ENCODE measurements at places on chromosomes 7 and 10. TPM values are rescaled to one million over a fixed set of nuclear protein-coding genes. Genes with fewer than 3 reads are reported as not detected.

Gene AGAP9
- total RNA-seq = 5.4 TPM

- DNase-seq = no peak
Measured at GRCh38 chr7:130912082-130912861, 178.3 kb upstream of the KLF14 start.

DNA sequence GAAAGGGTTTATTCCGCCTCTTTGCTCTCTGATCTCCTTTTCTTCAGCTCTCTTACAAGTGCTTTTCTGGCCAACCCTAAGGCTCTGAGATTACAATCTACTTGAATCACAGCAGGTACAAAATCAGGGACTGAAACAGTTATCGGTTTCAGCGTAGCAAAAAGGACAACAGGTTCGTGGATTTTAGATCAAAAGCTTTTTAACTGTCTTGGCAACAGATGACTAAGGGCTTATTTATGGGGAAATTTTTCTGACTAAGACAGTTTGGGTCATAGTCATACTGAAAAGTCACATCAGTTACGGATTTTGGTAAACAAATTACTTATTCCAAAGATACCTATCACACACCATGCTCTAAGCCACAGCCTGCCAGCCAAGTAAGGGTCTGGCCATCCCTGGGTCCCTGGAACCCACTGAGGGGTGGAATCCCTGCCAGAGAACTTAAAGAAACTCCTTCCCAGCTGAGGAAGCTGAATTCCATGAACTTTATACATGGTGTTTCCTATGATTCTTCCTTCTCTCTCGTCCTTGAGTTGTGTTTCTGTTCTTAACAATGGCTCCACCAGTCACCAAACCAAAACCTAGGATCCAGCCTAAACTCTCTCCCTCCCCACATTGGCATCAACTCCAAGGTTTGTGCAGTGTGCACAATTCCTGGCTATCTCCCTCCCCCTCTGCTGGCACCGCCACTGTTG, 169.3 kb downstream of the FAM107B start:
- DNase-seq = no peak

- DNase-seq = no peak
Measured at GRCh38 chr7:66464059-66464458, 164.6 kb upstream of the KCTD7 start.

DNA sequence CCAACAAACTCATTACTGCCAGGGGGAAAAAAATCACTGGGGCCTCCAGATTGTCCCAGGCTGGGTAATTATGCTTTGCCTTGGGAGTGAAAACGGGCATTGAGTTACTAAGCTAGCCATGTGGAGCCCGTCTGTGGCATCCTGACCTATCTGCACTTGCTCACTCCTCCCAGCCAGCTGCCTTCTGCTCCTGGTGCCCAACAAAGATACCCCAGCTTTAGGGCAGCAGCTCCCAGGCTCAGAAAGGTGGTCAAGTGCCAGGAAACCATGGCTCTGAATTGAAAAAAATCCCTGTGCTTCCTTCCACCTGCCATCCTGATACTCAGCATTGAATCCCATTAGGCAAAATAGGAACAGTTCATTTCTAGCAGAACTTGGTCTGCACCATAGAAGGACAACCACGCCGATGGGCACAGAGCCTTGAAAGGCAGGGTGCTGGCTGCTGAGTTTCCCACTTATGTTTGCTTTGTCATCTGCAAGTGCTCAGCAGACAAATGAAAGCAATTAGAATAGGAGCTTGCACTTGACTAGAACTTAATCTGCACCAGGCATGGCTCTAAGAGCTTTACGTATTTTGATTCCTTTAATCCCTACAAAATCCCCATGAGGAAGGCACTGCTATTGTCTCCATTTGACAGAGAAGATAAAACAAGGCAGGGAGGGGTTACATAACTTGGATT, 42.8 kb downstream of the HSPA12A start:
- peak; percentile 24 for DNase-seq

GRCh38 chr10:110762849-110763211, 108.9 kb upstream of the PDCD4 start:
- no peak for DNase-seq

DNA sequence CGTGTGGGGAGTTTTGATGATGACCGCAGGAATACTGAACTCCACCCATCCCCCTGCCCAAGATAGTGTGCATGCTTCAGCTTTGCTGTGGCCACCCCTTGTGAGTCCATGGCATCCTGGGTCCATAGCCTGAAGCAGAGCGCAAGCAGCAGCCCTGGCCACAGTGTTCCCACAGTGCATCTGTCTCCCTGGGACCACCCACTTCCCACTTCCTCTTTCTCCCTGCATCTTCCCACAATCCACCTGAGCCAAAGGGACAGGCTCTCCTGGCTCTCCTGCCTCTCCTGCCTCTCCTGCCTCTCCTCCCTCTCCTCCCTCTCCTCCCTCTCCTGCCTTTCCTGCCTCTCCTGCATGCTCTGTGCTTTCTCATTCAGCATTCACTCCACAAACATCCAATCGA, 150.7 kb downstream of the PAXIP1 start:
- DNase-seq = no peak
